Femur (tissue), 1 donor: ENCODE measurements at places on chromosomes 3 and 15.

GRCh38 chr15:50907601-50908208 lies 778 bp upstream of the AP4E1 start:
- no peak for DNase-seq

DNA sequence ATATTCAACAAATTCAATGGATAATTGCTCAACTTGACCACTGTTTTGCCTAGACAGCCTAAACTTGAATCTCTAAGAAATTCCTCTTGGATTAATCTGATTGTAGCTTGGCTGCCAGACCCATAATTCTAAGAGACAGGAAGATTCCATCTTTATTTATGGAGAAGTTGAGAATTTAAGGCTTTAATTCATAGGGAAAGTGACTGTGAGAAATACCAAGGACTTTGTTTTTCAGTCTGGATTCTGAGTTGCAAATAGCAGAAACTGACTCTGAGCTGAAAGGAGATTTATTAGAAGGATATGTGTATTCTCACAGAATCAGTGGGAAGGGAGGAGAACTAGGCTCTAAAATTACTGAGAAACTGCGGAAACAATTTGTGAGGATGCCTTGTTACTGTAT lies 195.7 kb downstream of the OXSM start:
- DNase-seq: no peak

DNA sequence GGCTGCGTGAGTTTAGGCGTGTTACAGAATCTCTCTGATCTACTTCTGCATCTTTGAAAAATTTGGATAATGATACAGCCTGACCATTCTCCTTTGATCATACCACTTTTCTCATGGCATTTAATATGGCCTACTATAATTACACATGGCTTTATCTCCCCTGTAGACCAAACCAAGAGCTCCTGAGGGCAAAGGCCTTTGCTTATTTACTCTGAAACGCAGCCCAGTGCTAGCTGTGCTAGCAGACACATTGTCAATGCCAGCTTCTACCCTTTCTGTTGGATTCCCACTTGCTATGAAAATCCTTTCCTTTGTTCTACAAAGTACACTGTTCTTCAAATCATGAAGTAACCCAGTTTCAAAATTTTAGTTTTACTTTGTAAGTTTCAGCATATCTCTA lies 16.5 kb upstream of the VGLL4 start:
- no peak for DNase-seq

DNA sequence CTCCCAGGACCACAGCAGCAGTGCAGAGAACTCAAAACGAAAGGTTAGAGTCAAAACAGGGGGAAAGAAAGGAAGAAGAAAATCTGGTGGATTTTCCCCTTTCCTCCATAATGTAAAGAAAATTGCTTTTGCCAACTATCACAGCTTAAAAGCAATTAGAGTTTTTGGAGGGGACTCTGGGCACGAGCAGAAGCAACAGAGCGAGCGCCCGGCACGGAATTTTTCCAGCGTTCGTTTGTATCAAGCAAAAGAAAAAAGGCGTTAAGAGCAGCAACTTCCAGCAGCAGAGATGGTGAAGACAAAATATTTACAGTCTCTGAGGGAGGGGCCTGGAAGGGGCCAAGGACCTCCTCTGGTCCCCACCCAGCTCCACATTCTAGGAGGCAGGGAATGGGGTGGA lies 174.9 kb upstream of the LINGO1 start:
- DNase-seq: no peak

GRCh38 chr3:195438371-195438770 lies 4.4 kb downstream of the ACAP2 start:
- DNase-seq: no peak

DNA sequence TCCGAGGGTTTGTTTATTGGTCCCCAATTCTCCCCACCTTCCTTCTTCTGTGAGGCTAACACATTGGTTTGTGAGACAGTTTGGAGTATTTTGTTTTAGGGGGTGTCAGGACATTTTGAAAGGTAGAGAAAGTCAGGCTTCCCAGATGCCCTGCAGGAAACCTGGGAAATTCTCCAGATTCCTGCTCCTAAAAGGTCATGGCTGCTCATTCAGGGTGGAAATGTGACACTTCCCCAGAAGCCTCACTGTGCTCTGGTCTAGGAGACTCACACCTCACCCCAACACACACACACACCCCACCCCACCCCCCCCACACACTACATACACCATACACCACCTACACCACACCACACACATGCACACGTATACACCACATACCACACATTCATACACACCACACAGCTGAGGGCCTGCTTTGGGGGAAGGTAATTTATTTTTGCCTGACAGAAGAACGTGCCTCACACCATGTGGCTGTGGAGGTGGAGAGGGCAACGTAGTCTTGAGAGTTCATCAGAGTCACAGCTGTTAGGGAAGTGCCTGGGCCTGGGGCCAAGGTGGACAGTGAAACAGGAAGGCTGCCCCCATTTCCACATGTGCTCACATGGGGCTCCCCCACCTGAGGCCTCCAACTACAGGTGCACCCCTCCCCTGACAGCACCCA lies 40.4 kb upstream of the LIMD1 start:
- DNase-seq: peak; percentile 80

GRCh38 chr15:63446255-63446654 lies 58.1 kb upstream of the USP3 start:
- no peak for DNase-seq

- peak; percentile 39 for DNase-seq
Observed at GRCh38 chr3:56998076-56998529, 62.4 kb upstream of the SPATA12 start.

GRCh38 chr15:29003191-29003839 lies 117.5 kb downstream of the APBA2 start:
- DNase-seq: no peak

DNA sequence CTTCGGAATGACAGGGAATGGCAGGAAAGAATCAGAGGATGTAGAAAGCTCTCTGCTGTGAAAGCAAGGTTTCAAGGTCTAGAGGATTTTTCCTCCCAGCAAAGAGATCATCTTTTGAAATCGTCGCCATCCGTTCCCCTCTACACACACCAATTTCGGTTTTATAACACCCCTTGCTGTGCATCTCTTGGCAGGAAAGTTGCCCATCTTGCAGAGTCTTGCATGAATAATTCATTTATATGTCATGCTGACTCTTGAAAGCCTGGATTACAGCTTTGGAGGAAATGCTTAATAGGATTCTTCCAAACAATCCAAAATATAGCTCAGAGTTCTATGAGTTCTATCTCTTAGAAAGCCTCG lies 262.7 kb downstream of the CHL1 start:
- no peak for DNase-seq

- DNase-seq: no peak
Observed at GRCh38 chr15:36136049-36136448, 443.4 kb upstream of the CDIN1 start.

DNA sequence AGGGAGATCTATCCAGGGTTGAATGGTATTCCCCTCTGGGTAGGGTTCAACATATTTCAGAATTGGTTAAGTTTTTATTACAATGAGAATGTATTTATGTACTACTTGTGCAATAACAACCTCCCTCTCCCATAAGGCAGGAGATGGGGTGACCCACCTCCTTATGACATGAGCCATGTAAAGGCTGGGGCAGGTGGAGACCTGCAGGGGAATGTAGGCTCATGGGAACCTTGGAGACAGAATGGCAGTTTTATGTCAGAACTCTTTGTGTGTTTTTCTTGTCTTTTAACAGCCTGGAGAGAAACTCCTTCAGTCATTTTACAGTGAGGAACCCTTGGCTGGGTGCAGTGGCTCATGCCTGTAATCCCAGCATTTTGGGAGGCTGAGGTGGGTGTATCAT lies 24.6 kb upstream of the INSYN1 start:
- no peak for DNase-seq

DNA sequence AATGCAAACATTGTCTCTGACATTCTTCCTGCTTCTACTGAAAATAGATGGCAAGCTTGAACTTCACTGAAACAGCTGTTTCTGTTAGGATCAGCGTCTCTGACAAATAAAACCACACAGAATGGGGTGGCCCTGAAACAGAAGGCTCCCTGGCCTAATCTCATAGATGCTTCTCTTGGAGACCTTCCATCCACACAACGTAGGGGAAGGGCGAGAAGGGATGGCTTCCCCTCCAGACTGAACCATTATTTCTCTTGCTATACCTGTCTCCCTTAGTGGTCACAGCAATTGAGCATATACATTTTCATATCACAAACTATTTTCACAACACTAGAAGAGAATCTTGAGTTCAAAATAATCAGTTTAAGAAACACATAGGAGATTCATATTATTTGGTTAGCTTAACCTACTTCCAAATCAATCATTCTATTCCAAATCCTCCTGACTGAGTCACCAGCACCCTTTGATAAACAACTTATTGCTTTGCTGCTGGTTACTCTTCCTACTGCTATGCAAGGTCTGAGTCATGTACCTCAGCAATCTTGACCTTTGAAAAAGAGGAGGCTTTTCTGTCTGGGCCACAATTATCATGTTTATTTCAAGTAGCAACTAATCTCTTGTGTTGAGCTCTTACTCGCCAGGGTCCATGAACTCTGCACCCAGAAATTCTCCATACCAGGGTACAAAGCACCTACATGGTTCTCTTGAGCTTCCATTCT lies 45.5 kb downstream of the CBLB start:
- DNase-seq: no peak

DNA sequence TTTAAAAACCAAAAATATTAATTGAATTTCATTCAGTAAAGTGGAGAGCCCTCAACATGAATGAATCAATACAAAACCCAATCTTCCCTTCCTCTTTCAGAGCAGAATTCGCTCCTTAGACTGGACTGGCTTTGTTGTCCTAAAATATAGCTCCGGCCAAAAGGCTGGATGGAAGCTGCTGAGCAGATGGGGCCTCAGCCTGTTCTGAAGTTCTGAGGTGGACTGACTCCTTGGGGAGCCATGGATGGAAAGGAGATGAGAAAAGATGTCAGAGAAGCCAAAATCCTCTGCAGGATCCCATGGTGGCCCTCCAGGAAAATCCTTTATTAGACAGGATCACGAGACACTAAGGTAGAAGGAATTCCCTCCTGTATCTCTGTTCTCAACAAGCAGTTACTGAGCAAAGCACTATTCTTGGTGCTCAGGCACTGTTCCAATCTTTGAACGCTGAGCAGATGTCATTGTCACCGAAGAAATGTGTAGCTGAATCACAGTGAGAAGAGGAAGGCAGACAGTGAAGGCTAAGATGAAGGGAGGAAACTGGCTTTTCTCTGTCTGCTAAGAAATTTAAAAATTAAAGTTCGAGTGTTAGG lies 122.0 kb downstream of the SEMA6D start:
- no peak for DNase-seq

GRCh38 chr3:94076055-94076454 lies 13.2 kb downstream of the NSUN3 start:
- DNase-seq: no peak

GRCh38 chr3:129428007-129428375 lies 445 bp downstream of the EFCAB12 start:
- DNase-seq: no peak

- no peak for DNase-seq
Observed at GRCh38 chr3:167109746-167110145, 270.4 kb downstream of the ZBBX start.

- DNase-seq: peak; percentile 83
Observed at GRCh38 chr15:90402223-90402622, 14.2 kb downstream of the IQGAP1 start.

GRCh38 chr15:68363353-68363752 lies 68.6 kb downstream of the ITGA11 start:
- DNase-seq: no peak

- DNase-seq: no peak
Observed at GRCh38 chr15:66498501-66499386, 1.2 kb upstream of the SNAPC5 start.

DNA sequence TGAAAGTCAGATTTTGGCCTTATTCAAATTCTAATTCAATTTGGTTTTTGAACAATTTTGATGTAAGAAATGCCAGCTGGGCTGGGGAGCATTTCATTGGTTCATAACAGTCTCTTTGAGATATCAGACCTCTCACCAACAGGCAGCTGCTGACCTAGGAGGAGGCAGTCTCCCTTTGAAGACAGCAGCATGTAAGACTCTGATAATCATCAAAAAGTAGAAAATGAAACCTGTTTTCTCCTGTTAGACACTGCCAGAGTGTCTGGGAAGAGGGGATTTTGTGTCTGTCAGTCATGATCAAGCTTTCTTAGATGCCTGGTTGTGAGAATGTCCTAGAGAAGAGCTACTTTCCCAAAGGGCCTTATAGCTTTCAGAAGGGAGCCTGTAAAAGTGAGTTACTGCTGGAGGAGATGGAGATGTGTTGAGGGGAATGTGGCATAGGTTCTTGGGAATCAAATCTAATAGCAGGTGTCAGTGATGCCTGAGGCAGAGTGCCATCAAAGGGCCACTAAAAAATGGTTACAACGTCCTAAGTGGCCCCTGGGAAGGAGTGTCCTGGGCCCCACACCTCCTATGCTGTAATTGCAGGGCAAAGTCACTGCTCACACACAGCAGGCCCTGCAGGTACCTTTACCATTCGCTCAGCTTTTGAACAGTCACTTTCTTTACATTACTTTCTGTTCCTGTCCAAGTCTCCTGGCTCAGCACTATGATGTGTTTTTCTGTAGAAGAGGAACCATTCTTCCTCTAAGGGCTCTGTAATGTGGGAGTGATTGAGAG lies 43.1 kb downstream of the FSTL1 start:
- DNase-seq: no peak

DNA sequence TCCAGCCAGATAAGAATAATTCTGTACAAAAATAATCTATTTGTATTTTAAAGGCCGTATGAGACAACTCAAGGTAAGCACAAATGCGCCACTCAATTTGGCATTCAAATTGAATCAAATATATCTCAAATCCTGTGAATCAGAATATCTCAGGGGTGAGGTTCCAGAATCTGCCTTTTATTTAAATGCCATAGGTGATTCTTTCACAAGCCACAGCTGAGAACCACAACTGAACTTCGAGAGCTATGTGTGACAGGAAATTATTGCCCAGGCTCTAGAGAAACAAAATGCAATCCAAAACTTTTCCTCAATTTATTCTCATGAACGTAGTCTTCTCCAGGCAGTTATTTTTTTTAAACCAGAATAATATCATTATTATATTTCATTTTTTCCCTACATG lies 11.9 kb downstream of the ATP8B4 start:
- DNase-seq: no peak

- DNase-seq: no peak
Observed at GRCh38 chr3:53795789-53796560, 50.2 kb downstream of the CHDH start.

GRCh38 chr15:87566236-87566635 lies 690.3 kb downstream of the NTRK3 start:
- no peak for DNase-seq

DNA sequence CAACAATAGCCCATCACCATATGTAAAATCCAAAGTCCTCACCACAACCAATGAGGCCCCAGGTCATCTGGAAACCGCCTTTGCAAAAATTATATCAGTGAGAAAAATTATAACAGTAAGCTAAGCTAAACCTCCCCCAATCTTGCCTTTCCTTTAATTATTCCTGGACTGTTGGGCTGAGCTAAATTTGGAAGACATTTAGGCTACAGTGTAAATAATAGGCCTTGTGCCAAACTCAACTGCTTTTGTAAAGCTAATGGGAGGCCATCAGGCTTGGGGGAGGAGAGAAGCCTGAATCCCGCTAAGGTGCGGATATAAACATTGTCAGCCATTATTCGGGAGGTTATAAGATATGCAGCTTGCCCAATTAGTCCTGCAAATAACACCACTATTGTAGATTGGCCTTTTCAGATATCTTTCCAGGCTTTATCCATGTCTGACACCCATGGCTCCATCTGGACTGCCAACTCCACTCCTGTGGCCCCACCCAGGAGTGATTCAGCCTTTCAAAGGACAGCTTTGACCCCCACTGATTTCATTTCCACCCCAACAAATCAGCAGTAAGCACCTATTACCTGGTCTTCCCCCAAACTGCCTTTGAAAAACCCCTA lies 53.0 kb upstream of the CA12 start:
- DNase-seq: no peak

GRCh38 chr3:124886168-124887056 lies 753 bp downstream of the ITGB5 start:
- DNase-seq: peak; percentile 54
